ENCODE measurements at places on chromosomes 13 and 19.

DNA sequence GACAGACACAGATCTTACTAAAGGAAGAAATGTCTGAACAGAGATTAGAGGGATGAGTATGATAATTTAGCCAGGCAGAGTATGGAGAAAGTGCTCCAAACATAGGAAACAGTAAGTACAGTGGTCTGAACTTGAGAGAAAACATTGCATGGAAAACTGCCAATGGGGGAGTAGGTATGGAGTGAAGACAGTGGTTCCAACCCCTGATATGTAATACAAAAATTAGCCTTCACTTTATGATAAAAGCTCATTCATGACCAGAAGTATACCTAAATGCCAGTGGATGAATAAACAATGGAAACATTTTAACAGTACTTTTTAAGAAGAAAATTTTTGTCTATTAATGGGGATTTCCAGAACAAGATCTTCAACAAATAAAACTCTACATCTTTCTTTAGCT, 334.0 kb downstream of the DIAPH3 start:
- DNase-seq, result no peak

DNA sequence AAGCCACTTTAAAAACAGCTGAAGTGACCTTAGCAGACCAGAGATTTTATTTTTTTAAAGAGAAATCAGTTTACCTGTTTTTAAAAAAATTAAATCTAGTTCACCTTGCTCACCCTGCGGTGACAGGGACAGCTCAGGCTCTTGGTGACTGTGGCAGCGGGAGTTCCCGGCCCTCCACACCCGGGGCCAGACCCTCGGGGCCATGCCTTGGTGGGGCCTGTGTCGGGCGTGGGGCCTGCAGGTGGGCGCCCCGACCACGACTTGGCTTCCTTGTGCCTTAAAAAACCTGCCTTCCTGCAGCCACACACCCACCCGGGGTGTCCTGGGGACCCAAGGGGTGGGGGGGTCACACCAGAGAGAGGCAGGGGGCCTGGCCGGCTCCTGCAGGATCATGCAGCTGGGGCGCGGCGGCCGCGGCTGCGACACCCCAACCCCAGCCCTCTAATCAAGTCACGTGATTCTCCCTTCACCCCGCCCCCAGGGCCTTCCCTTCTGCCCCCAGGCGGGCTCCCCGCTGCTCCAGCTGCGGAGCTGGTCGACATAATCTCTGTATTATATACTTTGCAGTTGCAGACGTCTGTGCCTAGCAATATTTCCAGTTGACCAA, 10.8 kb downstream of the PLPPR3 start:
- no peak for DNase-seq

DNA sequence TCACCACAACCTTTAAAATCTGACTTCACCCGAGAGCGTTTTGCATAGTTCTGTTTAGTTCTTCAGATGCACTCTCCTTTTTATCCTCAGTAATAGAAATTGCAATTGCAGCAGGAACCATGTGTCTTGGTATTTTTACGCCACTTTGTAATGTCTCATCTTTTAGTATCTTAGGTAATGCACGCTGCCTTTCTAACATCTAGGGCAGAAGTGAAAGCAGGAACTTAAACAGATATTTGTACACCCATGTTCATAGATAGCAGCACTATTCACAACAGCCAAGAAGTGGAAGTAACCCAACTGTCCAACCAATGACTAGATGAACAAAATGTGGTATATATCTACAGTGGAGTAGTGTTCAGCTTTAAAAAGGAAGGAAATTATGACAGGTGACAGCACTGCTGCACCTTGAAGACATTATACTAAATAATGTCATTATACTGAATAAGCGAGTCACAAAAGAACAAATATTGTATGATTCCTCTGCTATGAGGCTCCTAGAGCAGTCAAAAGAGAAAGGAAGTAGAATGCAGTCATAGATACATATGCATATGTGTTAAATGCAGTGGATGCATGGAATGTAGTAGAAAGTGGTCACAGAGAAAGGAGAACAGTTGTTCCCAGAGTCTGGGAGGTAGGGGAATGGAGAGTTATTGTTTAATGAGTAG, 105.9 kb upstream of the GJB6 start:
- no peak for DNase-seq

DNA sequence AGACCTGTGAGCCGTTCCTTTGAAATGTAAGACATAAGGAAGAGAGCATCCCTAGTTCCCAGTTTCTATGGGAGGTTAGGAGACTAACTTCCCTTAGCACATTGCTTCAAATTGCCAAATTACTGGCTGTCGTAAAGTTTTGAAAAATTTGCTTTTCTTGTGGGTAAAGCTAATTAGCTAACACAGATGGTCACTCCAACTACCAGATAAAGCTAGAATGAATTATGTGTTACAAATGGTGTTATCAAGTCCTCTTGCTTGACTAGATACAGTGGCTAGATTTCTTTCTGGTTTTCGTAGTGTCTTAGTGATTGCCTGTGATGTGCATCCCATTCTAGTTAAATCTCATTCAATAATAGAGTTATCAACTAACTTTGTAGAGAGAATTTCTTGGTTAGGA, 416.6 kb upstream of the ATXN8OS start:
- DNase-seq, result no peak

DNA sequence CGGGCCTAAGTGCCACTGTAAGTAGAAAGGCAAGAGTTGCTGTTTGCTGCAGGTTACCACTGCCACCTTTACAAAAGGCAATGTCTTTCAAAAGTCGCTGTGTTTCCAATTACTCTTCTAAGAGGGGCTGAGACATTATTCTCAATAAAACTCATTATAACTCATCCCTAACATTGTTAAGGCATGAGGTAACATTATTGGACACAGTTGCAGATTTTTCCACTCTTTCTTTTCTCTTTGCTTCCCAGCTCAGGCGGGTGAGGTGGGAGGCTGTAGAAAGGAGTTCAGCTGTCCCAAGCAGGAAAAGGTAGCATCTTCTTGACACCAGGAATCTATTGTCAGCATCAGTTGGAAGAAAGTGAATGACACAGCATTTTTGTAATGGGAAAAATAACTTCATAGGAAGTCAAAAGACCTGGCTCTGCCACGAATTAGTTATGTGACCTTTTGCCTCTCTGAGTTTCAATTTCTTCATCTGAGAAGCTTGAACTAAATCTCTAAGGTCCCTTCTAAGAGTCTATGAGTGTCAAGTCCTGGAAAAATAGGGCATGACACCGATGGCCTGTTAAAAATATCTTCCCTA, 2.1 kb upstream of the UBL3 start:
- DNase-seq, result no peak

DNA sequence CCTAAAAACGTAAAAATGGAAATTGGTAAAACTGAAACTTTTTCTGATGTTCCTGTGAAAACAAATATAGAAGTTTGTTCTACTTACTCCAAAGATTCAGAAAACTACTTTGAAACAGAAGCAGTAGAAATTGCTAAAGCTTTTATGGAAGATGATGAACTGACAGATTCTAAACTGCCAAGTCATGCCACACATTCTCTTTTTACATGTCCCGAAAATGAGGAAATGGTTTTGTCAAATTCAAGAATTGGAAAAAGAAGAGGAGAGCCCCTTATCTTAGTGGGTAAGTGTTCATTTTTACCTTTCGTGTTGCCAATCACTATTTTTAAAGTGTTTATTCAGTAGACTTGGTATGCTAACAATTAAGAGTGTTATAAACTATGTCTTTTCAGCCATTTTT, 25.6 kb downstream of the BRCA2 start:
- DNase-seq, result no peak

DNA sequence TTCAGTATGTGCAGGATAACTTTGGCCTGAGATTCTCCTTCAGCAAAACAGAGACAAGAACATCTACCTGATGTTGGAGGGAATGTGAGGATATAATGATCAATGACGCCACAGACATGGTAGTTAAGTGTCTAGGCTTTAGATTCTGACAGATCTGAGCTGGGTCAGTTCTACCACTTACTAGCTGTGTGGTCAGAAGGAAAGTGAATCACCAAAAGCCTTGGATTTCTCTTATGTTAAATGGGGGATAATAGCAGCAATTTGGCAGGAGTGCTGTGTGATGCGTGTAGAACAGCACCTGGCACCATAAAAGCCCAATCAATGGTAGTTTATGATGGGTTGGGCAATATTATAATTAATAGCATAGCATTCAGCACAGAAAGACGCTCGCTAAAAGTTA, 41.7 kb downstream of the RXFP2 start:
- no peak for DNase-seq

DNA sequence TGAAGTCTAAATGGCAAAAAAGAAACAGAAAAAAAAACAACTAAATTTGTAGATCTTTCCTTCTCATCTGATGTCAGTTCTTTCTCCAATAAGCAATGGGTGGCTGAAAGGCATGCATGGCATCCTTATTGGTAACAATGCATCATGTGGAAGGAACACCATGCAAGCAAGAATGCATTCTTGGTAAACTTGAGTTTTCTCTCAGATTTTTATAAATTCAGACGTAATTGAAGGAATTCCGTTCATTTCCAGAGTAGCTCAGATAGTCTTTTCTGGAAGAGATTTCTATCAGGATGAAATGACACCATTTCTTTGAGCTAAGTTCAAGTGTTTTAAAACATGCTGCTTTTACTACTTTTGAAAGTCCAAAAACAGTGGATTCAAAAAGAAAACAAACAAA, 373.0 kb downstream of the COG6 start:
- DNase-seq, result no peak

DNA sequence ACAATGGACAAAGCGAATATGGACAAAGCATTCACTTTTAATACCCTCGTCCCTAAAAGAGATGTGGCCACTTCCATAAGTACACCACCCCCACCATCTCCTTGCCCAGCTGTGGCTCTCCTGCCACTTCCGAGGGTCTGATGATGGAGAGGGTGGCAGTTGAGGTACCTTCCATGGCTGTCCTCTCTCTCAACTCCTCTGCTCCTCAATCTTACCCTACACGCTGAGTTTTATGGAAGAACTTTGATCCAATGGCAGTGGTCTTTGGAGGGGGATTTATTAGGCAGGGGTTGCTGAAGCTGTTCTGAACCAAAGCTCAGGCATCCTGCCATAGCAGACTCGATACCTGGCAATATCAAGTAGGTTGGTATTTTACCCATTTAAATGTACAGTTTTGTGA, 413.0 kb downstream of the TSHZ3 start:
- DNase-seq, result no peak

- no peak for DNase-seq
Measured at GRCh38 chr13:98785405-98785804, 32.9 kb upstream of the SLC15A1 start.

- no peak for DNase-seq
Measured at GRCh38 chr13:106558527-106558926, 9.4 kb downstream of the ARGLU1 start.

DNA sequence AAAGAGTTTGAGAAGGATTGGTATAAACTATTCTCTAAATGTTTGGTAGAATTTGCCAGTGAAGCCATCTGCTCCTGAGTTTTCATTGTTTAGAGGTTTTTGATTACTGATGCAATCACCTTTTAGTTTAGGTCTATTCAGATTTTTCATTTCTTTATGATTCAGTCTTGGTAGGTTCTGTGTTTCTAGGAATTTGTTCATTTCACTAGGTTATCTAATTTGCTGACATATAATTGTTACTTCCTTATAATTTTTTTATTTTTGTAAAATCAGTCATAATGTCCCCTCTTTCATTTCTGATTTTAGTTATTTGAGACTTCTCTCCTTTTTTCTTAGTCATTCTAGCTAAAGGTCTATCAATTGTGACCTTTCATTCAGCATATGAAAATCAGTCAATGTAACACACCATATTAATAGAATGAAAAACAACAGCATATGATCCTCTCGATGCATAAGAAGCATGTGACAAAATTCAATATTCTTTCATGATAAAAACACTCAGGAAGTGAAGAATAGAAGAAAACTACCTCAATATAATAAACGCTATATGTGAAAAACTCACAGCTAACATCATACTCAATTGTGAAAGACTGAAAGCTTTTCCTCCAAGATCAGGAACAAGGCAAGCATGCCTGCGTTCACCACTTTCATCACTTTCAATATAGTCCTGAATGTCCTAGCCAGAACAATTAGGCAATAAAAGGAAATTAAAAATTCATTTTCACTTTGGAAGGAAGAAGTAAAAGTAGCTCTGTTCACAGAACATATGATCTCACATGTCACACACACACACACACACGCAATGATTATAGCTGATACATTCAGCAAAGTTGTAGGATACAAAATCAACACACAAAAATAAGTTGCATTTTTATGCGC, 149.1 kb downstream of the COG6 start:
- no peak for DNase-seq

DNA sequence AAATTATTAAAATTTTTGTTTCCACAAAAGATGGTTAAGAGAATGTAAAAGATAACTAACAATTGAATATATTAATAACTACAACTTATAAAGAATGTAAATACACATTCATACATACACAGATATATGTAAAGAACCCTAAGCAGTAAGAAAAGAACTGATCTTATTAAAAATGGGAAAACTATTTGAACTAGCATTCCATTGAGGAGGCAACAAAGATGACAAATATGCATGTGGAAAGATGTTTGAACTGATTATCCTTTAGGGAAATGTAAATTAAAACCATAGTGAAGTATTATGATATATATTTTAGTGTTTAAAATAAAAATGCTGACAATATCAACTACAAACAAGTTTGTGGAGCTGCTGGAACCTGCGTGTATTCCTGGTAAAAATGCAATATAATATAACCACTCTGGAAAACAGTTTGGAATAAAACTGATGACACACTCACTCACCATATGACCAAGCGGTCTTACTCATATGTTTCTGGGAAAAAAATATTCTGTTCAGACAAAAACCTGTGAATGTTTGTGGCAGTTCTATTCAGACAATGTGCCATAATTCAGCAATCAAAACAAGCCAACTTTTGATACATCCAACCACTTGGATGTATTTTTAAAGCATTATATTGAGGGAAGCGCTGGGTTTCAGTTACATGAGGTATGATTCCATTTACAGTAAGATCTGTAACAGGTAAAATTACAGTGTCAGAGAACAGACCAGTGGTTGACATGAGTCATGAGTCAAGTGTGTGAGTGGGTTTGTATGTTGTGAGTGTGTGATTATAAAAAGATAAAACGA, 694.4 kb upstream of the SLITRK5 start:
- no peak for DNase-seq

GRCh38 chr19:57245066-57245465, 4.6 kb downstream of the ZNF805 start:
- DNase-seq, result no peak

- DNase-seq, result no peak
Measured at GRCh38 chr13:108093616-108094015, 121.7 kb downstream of the LIG4 start.

GRCh38 chr13:48263196-48263595, 30.2 kb downstream of the ITM2B start:
- DNase-seq, result no peak

GRCh38 chr19:902093-902370, 8.7 kb downstream of the RNU6-9 start:
- no peak for DNase-seq

- DNase-seq, result no peak
Measured at GRCh38 chr13:96783057-96783456, 211.2 kb downstream of the OXGR1 start.

GRCh38 chr13:32206097-32206740, 108.9 kb downstream of the ZAR1L start:
- no peak for DNase-seq

DNA sequence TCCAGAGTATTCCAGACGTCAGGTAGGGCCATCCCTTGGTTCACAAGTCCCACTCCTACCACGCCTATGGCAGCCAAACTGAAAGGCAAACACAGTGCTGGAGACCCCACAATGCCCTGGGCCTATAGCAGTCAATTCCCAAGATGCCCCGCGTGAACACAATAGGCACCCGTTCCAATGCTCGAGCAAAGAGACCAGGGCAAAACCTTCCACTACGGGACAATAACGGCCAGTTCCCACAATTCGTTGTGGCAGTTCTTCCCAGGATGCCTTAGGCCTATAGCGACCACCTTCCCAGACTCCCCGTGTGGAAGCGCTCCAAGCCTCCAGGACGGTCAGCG, 538 bp downstream of the ZNF428 start:
- DNase-seq, result peak; percentile 23
